ENCODE measurements at places on chromosomes 6 and 20.

DNA sequence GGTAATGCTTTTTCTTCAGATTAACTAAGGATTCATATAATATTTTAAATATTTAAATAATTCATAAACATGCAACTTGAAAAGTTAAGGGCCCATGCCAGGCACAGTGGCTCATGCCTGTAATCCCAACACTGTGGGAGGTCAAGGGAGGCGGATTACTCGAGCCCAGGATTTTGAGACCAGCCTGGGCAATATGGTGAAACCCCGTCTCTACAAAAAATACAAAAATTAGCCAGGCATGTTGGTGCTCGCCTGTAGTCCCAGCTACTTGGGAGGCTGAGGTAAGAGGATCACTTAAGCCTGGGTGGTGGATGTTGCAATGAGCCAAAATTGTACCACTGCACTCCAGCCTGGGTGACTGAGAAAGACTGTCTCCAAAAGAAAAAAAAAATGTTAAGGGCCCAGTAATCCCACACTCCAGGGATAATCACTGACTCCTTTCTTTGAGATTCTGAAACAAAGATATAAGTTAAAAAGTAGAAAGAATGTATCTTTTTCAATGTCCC is 7.9 kb upstream of the RIN2 start:
- DNase-seq, result no peak

DNA sequence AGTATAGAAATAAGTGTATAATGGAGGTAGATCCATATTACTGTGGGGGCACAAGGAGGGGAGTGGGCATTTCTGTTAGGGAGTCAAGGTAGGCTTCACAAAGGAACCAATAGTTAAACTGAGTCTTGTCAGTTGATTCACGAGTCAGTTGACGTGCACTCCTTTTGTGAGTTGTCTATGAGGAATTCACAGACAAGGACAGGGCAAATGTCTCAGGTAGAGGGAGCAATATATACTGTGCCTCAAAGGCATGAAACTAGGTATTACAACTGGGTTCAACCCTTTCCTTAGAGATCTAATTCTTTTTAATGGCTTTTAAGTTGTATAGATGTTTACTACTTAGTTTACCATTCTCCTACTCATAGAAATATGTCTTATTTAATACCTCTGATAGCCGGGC is 11.0 kb downstream of the TMEM14C start:
- DNase-seq, result no peak

DNA sequence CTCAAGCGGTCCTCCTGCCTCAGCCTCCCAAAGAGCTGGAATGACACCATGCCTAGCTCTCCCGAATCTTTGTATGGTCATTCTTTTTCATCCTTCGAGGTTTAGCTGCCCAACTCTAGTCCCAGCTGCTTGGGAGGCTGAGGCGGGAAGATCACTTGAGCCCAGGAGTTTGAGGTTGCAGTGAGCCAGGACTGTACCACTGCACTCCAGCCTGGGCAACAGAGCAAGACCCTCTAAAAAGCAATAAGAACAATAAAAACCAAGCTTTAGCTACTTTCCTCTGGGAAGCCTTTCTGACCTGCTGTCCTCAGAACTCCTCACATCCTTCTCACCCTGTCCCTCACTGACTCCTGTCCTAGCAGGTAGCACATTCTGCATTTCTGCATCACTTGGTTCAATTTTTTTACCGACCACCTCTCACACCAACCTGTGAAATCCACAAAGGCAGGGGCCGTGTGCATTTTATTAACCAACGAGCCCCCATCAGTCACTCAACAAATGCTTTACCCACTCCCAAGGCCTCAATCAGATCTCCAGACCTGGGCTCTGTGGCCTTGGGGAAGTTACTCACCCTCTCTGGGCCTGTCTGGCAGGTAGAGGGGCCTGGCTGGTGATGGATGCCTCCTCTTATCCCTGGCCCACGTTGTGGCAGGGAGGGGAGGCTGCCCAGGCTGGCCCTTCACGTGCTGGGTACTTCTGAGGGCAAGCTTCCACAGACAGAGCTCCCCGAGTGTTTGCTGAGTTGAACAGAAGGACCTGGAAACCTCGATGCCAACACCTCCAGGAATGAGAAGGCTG is 14.7 kb upstream of the SRC start:
- DNase-seq, result no peak

DNA sequence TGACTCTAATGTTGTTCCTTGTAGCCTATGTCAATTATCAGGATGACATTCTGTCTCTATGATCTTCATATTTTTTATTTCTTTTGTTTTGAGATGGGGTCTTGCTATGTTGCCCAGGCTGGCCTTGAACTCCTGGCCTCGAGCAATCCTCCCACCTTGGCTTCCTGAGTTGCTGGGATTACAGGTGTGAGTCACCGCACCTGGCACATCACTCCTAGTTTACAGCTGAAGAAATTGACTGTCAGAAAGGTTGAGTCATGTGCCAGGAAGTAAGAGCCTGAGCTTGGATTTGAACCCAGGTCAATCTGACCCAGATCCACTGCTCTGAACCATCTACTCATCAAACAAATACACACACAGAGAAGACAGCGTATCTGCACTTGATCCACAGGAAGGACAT is 14.4 kb downstream of the PPP1R3G start:
- DNase-seq, result no peak

GRCh38 chr20:45771182-45771759 is 20.4 kb downstream of the WFDC3 start:
- DNase-seq, result peak; percentile 89

- DNase-seq, result no peak
Observed at GRCh38 chr20:4193069-4193452, 177.7 kb upstream of the RNF24 start.

DNA sequence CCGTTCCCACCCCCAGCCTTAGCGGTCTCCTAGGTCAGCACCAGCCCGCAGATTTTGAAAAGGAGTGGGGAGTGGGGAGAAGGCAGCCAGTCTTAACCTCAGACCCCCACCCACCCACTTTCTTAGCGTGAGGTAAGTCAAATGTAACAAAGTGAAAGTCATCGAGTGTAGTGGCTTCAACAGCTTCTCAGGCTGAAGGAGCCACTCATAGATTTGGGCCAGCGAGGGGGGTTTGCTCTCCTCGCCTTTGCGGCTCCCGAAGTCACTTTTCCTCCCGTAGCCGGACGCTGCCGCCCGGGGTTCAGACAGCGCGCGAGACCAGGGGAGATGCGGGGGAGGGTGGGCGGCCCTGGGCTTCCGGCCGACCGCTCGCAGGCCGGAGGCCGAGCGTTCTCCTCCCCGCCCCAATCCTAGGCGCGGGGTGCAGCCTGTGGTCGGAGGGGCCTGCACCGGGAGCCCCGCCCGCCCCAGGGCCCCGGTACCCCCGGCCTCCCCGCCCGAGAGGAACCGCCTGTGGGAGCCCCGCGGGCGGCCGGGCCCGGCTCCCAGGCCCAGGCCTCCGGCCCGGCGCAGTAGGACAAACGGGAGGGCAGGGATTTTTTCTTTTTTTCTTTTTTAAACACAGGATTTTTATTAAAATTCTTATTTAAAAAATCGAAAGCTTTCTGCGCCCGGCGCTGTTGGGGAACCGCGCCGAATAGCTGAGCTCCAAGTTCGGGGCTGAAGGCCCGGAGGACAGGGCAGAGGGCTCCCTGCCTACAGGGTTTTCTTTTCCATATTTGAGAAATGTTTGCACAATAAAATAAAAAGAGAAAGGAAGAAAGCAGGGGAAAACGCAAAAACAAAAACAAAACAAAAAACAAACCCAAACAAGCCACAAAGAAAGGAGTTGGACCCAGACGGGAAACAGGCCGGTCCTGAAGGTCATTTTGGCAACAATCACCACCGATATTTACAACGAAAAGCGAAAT is 3.2 kb downstream of the NKX2-2 start:
- no peak for DNase-seq

GRCh38 chr6:17653198-17653882 is 53.2 kb downstream of the FAM8A1 start:
- no peak for DNase-seq

DNA sequence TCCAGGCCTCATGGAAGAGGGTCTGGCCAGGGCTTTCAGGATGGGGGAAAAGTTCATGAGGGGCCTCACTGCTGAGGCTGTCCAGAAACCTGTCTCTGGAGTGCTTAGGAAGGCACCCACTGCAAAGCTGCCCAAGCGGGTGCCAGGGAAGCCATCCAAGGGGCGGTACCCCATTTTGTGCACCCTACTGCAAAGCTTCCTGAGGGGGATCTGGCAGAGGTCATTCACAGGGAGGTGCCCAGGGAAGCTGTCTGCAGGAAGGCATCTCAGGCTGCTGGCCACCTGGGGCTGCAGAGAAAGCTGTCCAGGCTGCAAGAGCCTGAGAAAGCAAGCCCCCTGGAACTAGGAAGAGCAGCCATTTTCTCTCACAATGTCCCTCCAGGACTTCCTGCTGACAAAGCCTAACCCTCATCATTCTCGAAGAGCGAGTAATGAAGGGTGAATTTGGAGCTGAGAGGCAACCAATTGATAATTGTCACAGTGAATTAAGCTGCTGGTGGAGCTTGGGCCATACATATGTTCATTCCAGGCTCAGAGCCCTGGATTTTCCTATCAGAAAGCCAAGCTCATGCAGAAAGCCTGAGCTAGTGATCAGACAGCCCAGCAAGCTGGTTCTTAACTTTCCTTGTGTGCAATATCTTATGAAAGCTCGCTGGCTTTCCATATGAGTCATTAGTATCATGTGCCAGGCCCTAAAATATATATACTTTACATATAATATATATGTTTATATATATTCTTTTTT is 62.2 kb upstream of the SLC22A16 start:
- DNase-seq, result no peak

GRCh38 chr6:71486461-71486860 is 197.8 kb downstream of the OGFRL1 start:
- DNase-seq, result peak; percentile 17

DNA sequence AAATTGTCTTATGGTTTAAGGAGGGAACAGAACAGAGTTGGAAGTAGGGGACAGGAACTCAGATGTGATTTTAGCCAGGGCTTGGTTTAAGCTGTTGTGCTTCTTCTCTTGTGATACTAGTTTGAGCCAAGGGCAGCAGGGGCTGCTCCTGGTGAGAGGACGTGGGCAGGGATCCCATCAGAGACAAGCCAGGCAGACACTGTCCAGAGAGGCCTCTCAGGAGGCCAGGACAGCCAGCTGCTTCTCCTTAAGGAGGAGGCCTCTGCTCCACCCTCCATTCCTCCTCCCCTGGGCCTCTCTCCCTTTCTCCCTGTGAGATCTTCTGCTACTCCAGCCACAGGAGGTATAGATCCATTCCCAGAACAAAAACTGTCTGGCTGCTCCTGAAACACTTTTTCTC is 108.4 kb upstream of the MLN start:
- no peak for DNase-seq

DNA sequence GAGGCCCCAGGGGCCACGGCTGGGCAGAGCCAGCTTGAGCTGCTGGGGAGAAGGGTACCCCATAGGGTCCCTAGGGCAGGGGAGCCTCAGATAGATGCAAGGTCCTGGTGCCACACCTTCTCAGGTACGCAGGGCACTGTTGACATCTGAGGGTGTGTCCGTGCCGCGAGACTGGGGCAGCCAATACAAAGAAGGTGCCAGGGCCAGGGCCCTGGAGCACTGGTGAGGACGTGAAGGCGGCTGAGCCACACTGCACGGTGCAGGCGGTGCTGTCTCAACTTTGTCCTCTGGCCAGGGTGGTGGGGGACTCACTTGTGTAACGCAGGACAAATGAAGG is 649 bp upstream of the LRRC73 start:
- DNase-seq, result no peak

DNA sequence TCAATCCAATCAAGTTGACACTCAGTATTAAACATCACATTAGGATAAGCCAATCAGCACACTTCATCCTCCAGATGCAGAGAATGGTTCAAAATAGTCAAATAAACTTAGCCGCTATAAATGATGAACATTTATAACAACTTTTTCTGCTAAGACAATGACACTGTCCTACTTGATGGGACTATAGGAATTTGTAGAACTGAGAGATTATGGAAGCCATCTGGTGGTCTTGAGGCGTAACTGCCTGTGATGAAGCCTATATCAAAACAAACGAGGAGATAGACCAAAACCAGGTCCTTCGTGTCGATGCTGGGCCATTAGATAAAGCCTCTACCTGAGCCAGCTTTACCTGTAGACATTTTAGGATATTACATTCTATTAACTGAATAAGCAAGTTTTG is 631.1 kb downstream of the COL12A1 start:
- DNase-seq, result peak; percentile 61

DNA sequence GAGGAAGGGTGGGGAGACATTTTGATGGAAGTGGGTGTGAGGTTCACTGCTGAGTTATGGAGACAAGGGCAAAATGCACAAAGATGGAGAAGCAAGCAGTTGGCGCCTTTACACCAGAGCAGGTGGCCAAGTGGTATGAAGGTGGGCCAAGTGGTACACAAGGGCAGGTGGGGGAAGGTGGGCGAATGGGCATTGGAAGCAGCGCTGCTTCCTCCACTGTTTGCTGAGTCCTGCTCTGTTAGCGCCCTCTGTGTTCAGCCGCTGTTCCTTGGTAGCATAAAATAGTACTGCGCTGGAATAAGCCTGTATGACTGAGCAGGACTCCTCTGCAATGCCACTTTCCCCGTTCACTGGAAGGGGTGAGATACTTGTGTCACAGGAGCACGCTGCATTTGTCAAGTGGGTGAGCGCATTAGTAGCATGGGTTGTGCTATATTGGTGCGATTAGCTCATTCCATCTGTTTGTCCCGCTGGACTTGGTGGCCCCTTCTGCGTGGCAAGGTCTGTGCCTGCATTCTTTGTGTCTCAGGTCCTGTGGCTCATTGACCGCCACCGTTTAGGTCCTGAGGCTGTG is 116.4 kb downstream of the TOX2 start:
- no peak for DNase-seq

GRCh38 chr6:93048381-93048780 is 371.0 kb downstream of the EPHA7 start:
- no peak for DNase-seq

GRCh38 chr20:44034965-44035635 is 120.4 kb downstream of the TOX2 start:
- no peak for DNase-seq

GRCh38 chr20:54345821-54346220 is 129.6 kb upstream of the DOK5 start:
- no peak for DNase-seq

DNA sequence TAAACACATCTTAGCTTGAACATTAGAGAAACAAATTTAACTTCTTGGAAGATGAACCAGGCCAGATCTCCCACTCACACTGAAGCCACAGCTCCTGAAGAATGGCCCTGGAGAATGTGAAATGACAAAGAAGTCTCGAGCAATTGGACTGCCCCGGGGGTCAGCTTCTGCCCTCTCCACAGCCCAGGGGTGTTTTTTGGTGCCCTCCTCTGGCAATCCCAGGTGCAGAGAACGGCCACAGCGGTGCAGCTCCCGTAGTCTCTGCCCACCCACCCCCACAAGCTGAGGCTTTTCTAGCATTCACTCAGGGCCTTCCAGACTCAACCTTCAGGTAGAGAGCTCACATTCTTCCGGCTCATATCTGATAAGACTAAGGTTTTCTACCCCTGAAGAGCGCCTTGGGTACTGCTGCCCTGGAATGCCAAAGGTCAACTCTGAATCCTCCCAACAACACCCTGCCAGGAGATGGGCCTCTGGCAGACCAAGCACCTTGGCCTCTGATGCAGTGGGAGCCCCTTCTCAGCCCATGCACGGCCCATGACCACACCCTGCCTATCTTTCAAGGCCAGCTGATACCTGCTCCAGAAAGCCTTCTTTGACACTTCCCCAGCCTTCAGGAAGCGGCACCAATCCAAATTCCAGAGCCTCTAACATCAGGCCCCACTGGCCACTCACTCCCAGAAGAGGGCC is 208.3 kb downstream of the SYNDIG1 start:
- DNase-seq, result no peak
